NCI-H2227 treated with DMSO at 0.1 percent for 48 hours (cell line): ENCODE measurements at places on chromosomes 16 and 17.

GRCh38 chr16:77611386-77611785, 110.9 kb upstream of the NUDT7 start:
- DNase-seq: no peak

DNA sequence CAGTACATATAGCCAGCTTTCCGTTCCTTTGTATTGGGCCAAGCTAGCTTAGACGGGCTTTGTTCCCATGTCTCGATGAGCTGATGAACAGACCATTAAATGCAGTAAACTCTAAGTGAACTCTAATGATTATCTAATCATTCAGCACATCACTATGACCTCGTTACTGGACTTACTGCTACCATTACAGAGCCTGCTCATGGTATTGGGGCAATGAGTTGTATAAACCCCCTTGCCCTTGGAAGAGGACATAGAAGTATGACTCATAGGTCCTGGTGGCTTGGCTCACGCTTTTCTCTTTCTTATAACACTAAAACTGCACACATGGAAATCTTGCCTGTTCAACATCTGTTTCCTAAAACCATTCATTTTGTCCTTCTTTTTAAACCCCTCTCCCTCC, 93.6 kb upstream of the DYNLRB2 start:
- DNase-seq: no peak

DNA sequence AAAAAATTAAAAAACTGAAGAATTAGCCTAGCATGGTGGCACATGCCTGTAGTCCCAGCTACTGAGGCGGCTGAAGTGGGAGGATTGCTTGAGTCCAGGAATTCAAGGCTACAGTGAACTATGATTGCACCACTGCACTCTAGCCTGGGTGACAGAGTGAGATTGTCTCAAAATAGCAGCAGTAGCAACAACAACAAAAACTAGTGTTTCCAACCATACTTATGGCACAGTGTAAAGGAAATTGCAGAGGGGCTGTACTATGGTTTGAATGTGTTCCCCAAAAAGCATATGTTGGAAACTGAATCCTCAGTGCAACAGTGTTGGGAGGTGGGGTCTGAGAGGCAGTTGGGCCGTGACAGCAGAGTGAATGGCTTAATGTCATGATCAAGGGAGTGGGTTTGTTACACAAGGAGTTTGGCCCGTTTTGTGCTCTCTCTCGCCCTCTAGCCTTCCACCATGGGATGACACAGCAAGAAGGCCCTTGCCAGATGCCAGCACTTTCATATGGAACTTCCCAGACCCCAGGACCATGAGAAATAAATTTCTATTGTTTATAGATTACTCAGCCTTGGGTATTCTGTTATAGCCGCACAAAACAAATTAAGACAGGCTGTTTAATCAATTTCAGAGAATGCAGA, 70.0 kb downstream of the PGS1 start:
- no peak for DNase-seq

DNA sequence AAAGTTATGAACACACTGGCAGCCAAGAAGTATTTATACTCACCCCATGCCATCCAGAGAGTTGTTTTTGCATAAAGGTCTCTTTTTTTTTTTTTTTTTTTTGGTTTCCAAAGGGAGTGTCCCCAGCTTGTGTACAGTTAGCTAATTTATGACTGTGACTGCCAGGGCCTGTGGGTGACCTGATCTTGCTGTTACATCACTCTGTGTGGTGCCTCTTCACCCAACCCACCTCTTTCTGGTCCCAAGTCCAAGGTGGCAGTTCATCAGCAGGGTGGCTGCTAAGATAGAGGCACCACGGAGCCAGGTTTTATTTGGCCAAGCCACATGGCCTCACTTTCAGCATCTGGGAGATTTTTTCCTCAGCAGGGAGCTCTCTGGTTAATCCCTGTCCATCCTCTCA, at the start of gene NOS2:
Gene NOS2 (minus strand): TSS at position 8 of the 400 bp plus-strand sequence. CDS start 1,720 bp downstream, outside the sequence.
- DNase-seq: no peak

- no peak for DNase-seq
Observed at GRCh38 chr16:83929811-83930555, 23.1 kb upstream of the OSGIN1 start.

GRCh38 chr17:76631821-76632565, 11.6 kb downstream of the ST6GALNAC1 start:
- DNase-seq: no peak
